ENCODE measurements at places on chromosomes 2 and 18.

GRCh38 chr2:181683518-181684453 lies 3.5 kb upstream of the NEUROD1 start:
- no peak for DNase-seq

- DNase-seq = no peak
Observed at GRCh38 chr2:168056242-168056787, 191.1 kb downstream of the STK39 start.

GRCh38 chr18:3593381-3593903 lies 143.5 kb downstream of the TGIF1 start:
- DNase-seq = no peak

DNA sequence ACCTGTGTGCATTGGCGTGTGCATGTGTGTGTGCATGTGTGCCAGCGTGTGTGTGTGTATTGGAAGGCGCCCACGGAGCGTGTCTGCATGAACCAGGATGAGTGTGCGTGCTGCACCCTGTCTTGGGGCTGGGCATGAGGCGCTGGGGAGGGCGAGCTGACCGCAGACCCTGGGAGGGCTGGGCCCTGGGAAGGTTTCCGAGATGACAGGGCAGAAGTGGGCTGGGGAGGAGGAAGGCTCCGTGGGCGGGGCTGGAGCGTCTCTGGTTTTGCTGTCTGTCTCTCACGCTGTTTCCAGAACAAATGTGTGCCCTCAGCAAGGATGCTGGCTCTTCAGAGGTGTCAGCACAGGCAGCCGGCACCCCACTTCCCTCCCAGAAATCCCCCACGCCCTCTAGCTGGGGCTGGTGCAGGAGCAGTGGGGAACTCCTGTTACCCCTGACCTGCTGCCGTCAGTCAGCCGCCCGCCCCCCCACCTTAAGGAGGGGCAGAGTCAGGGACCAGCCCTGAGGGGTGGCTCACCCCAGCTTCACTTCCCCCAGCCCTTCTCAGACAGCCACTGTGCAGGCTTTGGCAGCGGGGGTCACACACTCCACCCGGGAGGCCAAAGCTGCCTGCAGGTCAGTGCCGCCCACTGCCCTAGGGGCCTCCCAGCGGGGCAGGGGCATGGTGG lies at the start of gene GPR35:
TSS of gene GPR35 (plus strand) at position 531 of the 672 bp plus-strand sequence. CDS start 4,473 bp downstream, outside the sequence.
- peak; percentile 42 for DNase-seq
